ENCODE measurements at places on chromosomes 4 and X. TPM values are rescaled to one million over a fixed set of nuclear protein-coding genes. Genes with fewer than 3 reads are reported as not detected.

DNA sequence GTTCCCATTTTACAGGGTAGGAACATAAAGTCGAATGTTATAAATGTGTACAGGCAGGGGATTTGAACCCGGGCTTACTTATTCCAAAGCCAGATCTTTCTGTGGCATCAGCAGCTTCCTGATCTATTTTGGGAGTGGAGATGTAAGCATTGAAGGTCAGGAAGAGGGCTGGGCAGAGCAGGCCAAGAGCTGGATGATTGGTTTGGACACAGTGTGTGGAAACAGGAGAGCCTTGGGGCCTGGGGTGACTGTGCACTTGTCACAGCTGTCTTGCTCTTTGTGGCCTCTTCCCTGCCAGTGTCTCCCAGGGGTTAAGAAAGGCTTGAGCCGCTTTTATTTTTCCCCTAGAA is 127.9 kb upstream of the ENPP6 start:
- DNase-seq, result no peak

DNA sequence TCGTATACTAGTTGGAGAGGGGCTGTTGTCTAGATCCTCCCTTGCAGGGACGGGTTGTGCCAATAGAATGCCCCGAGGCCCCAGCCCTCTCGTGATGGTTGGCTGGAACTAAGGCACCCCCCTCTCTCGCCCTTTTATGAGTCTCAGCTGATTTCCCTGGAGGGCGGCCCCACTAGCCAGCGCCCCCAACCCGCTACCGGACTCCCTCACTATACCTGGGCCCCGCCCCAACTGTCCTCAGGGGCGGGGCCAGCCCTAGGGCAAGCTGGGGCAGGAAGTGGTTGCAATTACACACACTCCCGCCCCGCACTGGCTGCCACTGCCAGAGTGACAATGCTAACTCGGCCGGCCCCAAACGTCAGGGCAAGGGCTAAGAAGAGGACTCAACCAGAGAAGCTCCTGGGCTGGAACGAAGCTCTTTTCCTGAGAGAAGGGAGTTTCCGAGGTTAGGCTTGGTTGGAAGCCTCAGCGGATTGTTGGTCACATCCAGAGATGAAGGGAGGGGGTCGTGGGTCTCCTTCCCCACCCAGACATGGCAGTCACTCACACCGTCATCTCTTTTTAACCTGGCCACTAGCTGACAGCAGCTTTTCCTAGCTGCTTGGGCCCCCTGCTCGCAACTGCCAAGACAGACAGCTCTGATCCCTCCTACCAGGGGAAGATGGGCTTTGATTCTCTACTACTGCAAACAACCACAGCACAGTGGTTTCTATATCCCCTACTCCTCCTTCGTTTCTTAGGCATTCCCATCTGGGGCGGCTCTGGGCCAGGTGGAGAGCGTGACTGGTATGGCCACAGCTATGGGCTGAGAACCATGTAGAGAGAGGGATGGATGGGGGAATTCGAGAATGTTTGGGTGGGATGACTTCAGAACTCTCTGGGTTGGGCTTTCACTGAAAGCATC is 21.0 kb upstream of the BCORL1 start:
- peak; percentile 87 for DNase-seq

- no peak for DNase-seq
Measured at GRCh38 chr4:186414390-186414789, 141.0 kb downstream of the MTNR1A start.

DNA sequence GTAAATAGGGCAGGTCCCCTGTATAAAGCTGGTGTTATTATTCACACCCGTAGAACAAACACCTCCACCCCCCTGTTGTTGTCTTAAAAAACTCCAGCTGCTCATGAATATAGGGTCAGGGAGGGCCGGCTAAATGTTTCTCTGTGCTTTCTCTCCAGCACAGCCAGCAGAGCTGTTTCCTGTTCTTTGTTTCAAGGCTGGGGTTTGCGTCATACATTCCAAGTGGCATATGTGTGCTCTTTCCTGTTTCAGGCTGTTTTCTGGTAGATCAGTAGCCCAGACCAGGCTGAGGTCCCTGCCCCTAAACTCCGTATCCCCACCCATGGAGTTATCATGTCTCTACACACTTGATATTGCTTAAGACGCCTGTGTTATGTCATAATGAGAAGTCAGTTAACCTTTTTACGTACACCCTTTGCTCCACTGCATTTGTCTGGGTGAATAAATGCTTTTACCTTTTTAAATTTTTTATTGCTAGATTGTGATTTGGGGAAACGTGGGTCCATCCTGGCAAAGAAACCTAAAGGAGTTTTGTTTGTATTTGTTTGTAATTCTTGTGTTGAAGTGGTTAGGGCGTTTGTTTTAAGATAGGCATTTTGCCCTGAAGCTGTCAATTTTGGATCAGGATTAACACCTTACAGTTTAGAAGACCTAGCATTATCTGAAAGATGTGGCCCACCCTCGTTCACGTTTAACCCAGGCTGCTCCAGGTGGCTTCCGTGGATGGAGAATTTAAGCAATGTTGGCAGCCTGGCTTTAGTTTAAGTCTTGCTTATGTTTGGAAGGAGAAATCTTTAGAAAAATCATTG is 3.3 kb downstream of the KLF3 start:
- peak; percentile 38 for DNase-seq

PNCK gene
- total RNA-seq, result not detected

GRCh38 chrX:130212371-130212770 is 40.6 kb downstream of the RAB33A start:
- DNase-seq, result no peak

- no peak for DNase-seq
Measured at GRCh38 chrX:38879631-38880220, 78.5 kb downstream of the MID1IP1 start.

GRCh38 chr4:24991015-24991414 is 39.7 kb downstream of the LGI2 start:
- no peak for DNase-seq

- no peak for DNase-seq
Measured at GRCh38 chrX:40021647-40022046, 76.1 kb downstream of the BCOR start.

- DNase-seq, result no peak
Measured at GRCh38 chr4:10063544-10064300, 42.4 kb upstream of the SLC2A9 start.

- DNase-seq, result no peak
Measured at GRCh38 chr4:35038845-35039244, 1205.5 kb downstream of the ARAP2 start.

DNA sequence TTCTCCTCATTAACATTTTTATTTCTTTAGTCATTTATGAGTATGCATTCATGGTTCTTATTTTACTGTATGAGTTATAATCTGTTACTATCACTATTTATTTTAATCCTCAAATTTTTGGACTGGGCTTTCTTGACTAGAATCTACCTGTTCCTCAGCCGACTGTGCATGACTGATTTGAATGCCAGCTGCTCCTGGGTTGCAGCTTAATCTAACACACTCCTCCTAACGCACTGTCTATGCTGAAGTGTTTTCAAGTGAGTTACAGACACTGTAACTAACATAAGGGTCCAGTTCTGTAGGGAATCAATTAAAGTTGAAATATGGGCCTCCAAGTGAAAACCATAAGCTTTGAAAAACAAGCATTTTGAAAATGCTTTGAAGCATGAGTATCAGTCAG is 137.4 kb upstream of the ARSJ start:
- no peak for DNase-seq

CLCN4 gene
- 4.3 TPM for total RNA-seq

DNA sequence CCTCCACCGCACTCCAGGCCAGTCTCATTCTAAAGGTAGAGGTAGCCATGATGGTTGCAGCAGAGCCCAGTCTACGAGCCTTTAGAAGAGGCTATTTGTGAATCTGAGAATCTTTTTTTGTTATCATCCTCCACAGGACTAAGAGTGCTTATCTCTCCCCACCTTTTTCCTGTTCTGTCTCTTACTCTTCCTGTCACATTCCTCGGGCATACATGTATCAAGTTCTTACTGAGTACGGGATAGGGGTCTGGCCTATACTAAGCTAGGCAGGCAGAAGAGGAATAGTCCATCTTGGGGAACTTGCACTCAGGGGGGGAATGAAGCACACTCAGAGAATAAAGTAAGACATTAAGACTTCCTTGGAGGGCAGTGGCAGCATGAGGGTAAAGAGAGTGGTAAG is 25.7 kb downstream of the LAS1L start:
- no peak for DNase-seq

FAAH2 gene
- total RNA-seq, result not detected

DNA sequence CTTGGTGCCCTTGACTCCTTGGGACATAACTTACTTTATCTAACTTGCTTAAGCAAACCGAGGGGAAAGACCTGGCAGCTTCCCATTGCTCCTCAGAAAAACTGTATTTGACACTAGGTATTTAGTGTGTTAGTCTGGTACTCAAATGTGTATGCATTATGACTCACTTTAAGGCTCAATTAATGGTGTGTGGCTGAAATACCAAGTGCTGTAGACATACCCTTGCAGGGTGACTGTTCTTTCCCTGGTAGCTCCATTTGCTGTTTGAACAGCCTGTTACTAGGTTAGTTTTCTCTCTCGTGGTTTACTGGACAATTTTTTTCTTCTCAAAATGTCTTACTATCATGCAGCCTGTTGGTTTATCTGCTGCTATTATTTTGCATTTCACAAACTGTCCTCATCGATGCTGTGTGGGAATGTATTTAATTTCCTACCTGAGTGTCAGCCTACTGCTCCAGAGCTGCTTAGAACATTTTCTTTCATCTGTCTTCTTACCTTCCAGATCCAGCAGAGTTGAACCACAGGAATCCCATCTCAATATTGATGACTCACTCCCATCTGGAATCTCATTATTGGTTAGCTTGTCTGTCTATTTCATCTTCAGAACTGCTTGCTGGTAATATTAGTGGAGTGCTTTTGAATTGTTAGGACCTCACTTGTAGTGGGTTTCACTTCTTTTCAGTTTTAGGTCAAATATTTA is 158.0 kb upstream of the FAT1 start:
- no peak for DNase-seq

DNA sequence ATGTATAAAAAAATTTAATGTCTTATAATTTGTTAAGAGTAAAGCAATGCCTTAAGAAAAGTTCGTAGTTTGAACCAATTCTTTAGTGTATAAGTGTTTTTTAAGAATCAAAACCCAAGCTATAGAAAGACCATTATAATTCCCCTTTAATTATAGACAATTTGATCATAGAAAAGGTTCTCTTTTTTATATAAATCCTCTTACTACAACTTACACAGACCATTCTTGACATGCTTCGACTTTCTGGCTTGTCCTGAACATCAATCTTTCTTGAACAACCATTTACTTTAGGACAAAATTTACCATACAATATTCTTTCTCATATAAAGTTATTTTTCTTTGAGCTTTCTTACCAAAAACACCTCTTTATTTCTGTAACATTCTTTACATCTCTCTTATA is 330.5 kb upstream of the SPANXN1 start:
- DNase-seq, result no peak

FABP2 gene
- total RNA-seq, result not detected

NUDT10 gene
- not detected for total RNA-seq

DNA sequence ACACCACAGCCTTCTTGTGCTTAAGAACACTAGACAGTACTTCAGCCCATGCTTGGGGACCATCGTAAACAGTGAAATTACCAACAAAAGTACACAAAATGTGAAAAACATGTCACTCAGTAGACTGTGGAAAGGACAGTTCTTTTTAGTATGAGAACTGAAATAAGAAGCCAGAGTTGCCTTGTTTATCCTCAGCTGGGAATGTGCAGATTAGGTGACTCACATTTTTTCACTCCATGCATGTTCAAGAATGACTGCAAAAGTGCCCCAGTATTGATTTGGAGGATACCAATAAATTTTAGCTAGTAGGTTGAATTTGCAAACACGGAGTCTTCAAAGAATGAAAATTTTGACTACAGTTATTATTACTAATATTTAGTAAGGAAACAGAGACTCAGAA is 23.1 kb upstream of the BMP3 start:
- DNase-seq, result no peak

- DNase-seq, result no peak
Measured at GRCh38 chrX:68988865-68989264, 160.0 kb downstream of the EFNB1 start.

DNA sequence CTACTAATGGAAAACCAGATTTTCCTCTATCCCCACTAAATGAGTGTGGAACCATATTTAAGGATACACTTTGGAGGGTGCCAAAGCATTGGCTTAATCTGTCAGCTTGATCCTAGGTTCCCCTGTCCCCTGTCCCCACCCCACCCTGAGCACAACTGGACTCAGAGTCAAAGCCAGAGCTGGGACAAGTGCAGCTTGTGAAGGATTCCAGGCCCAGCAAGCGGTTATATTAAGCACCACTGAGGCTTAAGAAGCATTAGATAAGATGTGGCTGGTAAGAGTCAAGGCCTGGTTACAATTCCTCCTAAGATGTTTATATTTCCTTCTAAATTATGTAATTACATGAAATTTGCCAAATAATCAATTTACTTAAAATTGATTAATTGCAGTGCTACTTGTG is 350.0 kb upstream of the GATB start:
- DNase-seq, result no peak

GRCh38 chr4:189597341-189597740 is 343.3 kb upstream of the FRG1 start:
- no peak for DNase-seq

- peak; percentile 93 for DNase-seq
Measured at GRCh38 chr4:70994387-70995099, 1.1 kb downstream of the DCK start.

RPA4 gene
- total RNA-seq, result not detected

AGTR2 gene
- total RNA-seq, result not detected

DNA sequence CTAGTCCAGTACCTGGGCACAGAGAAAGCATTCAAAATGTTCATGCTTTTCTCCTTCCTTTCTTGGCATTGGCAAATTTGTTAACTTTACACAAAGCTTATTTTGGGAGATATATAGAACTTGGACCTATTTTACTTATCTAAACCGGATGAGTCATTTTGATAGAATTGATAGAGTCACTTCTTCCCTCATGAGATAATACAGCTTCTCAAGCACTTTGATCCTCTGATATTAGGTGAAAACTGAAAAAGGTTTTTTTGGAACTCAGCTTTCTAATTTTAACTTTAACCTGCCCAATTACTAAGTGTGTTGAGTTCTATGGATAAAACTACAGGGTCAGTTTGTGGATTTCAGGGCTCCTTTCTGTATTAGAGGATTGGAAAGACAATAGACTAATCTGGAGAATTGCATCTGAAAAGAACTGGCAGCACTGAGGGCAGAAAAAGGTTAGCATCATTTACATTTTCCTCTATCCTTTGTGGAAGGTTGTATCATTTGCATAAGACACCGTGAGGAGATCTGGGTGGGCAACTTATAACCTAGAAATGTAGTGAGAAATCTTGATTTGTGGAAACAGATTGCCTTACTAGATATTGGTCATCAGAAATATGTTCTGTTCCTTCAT is 2.4 kb downstream of the WDR44 start:
- DNase-seq, result no peak

USP17L26 gene
- total RNA-seq, result not detected

TRIM75 gene
- not detected for total RNA-seq

Data from Karpas-422 (cell line).